ENCODE measurements at places on chromosomes 4 and X.

DNA sequence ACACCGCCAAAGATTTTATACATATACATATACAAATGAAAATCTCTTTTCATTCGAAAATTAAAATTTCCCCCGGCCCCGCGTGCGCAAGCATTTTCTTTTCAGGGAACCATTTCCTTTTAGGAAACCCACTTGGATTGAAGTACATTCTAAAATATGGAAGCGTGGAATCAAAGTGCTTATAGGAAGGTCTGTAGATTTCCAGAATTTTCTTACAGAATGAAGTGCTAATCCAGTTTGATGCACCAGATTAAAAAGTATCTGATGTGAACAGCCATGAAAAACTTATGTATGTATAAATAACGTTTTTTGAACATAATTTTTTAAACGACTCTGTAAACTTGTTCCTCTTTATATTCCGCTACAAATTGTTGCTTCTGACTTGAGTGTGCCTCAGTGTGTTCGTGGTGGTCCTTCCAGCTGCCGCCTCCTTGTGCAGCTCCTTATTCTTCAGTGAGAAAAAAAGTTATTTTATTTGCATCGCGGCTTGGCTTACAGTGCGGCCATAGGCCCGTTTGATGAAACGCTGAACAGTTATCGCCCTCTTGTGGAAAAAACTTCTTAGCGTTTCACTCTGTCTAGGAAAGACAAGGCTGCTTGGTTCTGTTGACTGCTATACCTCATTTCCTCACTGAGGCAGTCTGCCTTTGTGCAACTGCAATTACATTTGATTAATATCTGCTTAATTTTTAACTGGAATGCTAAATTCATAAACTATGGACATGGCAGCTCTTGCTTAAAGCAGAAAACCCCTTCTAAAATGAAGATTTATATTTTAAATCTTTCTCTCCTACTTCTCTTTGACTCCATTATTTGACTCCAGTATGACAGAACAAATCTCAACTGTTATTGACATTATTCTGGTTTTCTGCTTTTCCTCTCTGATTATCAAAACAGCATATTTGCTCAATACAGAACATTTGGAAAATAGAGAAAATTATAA is 4.7 kb upstream of the NKX6-1 start:
- DNase-seq, result no peak

- peak; percentile 87 for DNase-seq
Measured at GRCh38 chrX:154748712-154749339, 2.1 kb downstream of the GAB3 start.

DNA sequence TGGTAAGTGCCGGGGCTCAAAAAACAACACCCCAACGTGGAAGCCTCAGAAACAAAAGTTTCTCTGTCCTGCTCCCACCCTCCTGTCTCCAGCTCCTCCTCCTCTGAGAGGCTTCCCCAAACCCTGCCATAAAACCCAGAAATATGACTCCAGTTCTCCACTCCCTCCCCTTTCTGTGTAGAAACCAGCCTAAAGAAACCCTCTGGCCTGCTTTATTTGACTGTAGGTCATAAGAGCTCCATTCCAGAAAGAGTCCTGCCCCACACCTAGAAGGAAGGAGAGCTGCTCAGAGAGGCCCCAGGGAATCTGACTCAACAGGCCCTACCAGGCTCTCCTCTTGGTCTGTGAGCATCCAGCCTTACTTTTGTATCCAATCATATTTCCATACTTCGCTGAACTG is 872 bp upstream of the S100P start:
- DNase-seq, result no peak

- no peak for DNase-seq
Measured at GRCh38 chrX:96907516-96908272, 24.0 kb downstream of the RPA4 start.

- no peak for DNase-seq
Measured at GRCh38 chr4:76607266-76607799, 172.3 kb downstream of the SHROOM3 start.
